ENCODE measurements at places on chromosomes 13 and 19.

DNA sequence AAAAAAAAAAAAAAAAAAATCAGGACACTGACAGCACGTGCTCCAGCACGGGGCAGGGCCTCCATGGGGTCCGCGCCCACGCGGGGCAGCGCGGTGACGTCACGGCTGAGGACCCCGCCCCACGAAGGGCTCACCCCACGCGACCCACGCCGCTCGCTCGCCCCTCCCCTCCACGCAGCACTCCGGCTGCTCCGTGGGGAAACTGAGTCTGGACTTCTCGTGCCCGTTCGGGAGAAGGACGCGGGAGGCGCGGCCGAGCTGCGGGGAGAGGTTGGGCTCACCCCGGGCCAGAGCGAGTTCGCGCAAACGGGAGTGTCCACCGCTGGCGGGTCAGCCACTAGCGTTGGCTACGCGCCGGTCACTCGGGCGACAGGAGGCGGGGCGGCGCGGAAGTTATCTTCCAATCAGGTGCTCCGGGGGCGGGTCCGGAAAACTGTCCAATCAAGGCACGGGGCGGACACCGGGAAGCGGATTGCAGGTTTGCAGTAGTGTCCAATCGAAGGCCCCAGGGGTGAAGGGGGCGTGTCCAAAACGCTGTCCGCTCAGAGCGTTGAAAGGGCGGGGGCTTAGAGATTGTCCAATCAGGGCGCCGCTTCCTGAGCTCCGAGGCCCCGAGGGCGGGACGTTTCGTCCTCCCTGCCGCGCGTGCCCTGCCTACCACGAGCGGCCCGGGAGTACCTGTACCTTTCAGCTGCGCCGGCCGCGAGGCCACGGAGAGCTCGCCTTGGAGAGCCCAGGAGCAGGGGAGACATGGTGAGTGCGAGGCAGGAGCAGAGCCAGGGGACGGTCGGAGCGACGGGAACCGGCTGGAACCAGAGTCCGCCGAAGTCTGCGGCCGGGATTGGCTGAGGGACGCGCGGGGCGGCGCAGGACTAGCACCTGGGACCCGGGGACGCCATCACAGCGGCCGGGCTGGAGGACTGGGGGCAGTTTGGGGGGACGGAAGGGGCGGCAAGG lies at the start of gene ZNF57:
Gene ZNF57, plus strand, starts transcription at position 633 of the 957 bp plus-strand sequence. Its CDS starts 118 bp downstream, at position 751.
- peak; percentile 99 for DNase-seq

- no peak for DNase-seq
Measured at GRCh38 chr13:51339952-51340732, 651 bp downstream of the SERPINE3 start.

DNA sequence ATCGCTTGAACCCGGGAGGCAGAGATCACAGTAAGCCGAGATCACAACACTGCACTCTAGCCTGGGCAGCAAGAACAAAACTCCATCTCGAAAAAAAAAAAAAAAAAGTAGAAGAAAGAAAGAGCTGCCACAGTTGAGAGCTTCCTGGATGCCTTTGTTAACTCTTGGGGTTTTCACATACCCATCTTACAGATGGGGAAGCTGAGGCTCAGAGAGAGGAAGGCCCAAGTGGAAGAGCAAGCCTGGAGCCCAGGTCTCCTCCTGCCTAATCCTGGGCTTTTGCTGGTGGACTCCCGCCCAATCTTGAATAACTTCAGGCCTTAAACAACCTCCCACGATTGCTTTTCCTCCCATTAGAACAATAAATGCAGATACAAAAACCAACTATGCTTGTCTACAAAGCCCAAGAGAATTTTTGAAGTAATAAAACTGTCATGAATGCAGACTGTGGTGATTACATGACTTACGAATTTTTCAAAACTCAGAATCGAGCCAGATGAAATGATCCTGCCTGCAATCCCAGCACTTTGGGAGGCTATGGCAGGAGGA lies 41.7 kb downstream of the LTBP4 start:
- no peak for DNase-seq

GRCh38 chr19:16585808-16586476 lies 13.7 kb upstream of the SLC35E1 start:
- no peak for DNase-seq

DNA sequence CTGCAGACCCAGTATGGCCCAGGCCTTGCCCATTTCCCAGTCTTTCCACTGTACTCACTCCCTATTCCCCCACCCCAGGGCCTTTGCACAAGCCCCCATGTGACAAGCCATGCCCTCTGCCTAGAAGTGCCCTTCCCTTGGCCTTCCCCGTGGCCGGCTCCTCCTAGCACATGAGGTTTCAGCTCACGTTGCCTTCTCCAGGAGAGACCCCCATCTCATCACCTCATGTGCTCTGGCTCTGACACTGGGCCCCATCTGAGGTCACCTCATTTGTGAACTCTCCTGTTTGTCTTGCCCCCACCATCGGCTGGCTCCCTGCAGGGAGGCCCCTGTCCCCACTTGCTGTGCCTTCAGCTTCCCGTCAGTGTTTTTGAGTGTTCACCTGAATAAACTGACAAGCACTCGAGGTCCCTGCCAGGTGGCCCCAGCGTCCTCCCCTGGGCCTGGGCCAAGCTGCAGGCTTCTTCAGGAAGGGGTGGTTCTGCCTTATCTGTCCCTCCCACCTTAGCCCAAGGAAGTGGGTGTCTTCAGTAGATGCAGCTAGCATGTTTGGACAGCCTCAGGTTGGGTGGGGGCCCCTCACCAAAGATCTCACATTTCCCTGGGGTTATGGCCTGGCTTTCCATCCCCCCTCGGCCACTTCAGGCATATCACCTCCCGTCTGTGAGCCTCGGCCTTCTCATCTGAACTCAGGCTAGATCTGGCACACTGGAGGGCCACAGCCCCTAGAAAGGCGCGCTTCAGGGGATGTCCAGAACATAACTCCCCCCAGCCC lies 3.8 kb upstream of the SLC25A42 start:
- DNase-seq, result no peak

All from stimulated activated CD4-positive, alpha-beta T cell treated with anti-CD3 and anti-CD28 coated beads, TNF-alpha, amount 100 ng/mL, for 24 hours (primary cell).